NCI-H1092 treated with DMSO at 0.1 percent for 48 hours (cell line): ENCODE measurements at places on chromosomes 3 and 15.
A peak's percentile ranks its signal among the peaks of the same experiment; 100 is the strongest.

DNA sequence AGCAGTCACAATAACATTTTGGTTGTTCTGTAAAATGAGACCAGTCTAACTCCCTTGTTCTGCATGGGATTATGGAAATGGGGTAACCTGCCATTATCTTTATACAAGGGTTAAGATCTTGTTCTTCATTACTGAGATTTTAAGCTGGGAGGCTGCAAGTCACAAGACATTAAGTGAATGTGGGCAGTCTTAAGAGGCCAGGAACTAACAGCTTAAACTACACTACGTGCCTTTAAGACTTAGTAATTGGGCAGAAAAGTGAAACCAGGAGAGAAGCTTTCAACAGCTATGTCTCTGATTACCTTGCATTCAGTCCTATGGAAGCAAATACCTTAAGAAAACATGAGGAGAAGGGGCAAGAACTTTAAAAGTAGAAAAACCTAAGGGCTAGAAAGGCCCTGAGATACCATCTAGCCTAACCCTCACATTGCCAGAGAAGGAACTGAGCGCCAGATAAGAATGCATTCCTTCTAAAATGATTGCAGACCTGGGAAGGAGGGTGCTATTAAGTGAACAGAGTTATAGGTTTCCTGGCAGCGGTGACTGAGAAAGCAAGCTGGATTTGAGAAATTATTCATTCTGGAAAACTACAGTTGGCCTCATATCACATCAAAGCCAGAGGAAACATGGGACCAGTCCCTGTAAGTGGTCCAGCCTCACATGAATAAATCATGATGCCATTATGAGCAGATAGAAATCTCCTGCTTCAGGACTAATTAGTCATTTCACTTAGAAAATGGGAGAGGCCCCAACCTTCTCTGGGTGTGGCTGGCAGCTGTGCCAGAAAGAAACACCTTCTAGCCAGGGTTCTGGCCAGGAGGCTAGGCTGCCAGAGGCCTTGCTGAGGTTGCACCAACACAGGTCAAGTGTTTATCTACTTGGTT lies 32.9 kb downstream of the DAPK2 start:
- no peak for DNase-seq

DNA sequence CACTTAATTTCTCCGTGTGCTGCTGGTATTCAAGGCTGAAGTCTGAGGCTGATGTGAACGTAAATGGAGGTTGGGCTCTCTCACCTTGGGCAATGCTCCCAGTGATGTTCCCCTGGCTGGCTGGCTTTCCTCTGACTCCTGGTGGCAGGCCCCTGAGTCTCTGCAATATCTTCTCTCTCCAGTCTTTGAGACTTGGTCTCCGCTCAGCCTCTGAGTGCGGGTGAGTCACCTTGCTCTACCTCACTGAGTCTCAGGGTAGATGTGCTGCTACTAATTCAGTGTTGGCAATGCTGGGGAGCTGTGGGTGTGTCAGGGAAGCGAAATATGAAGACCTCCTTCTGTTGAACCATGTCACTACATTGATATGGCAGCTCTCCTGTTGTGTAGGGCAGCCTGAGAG lies 31.3 kb upstream of the TRIM59 start:
- no peak for DNase-seq

GRCh38 chr15:85009435-85009834 lies 27.8 kb downstream of the PDE8A start:
- no peak for DNase-seq

DNA sequence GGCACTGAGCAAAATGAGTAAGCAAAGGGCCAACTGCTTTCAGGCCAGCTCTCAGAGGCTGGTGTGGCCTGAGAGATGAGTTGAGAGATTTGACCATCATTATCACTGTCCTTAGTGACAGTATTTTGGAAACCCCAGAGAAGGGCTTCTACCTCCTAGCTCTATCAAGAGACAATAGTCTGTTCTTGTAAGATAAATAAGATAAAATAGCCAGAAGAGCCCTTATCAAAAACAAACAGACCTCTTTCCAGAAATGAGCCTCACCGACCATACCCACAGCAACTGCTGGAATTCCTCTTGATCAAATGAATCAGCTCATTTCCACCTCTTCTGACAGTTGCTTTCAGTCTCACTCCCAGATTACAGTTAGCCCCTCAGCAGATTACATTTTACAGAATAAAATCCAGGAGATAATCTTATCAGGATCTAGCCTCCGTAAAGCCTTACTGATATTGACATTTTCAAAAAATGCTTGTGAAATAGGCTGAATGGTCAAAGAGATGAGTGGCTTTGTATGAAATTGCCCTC lies 4.5 kb downstream of the HDC start:
- no peak for DNase-seq

DNA sequence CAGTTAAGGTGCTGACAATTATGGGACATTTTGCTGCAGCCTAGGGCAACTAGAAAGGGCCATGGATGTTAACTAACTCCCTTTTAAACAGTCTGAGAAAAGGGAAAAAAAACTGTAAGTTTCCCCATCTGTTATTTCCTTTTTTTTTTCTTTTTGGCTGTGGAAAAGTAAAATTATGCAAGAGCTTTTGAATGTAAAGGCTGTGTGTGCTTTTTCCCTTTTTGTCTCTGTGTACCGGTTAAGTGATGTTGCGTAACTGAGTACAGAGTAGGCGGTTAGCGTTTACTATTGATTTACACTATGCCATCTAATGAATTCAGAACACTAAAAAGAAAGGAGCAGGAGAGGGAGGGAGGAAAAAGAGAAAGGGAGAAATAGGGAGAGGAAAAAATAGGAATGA lies 403.6 kb downstream of the TIGIT start:
- no peak for DNase-seq

GRCh38 chr3:151558661-151559060 lies 97.8 kb upstream of the IGSF10 start:
- DNase-seq = no peak

DNA sequence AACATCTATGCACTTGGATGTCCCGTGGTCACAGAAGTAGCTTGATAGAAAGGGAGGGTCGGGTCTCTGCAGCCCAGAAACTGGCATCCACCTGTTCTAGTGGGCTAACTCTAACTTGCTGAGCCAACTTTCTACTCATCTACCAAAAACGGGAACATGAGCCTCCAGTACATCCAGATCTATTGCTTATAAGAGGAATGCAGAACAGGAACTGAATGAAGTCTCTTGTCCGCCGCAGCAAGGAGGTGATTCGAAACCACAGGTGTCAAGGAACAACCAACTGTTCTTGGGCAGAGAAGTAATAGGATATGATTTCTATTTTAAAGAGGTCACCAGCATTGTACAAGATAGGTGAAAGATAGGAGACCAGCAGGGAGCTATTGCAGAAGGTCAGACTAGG lies 17.9 kb downstream of the TERC start:
- no peak for DNase-seq

DNA sequence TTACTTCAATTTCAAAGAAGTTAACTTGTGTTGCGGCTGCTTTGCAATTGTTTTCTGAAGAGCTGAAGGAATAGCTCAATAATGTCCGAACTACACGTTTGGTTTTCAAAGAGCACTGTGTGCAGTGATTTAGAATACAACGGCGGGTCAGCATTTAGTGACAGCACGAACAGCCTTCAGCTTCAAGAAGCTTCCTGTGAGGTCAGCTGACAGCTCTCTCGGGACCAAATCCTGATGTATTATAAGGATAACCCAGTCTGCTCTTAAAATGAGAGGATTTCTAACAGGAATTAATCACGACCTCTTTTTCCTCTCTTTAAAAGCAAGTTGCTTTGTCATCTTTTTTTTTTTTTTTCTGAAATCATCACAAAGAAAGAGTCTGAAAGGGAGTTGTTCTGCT lies 97.9 kb upstream of the UNC13C start:
- DNase-seq = no peak

DNA sequence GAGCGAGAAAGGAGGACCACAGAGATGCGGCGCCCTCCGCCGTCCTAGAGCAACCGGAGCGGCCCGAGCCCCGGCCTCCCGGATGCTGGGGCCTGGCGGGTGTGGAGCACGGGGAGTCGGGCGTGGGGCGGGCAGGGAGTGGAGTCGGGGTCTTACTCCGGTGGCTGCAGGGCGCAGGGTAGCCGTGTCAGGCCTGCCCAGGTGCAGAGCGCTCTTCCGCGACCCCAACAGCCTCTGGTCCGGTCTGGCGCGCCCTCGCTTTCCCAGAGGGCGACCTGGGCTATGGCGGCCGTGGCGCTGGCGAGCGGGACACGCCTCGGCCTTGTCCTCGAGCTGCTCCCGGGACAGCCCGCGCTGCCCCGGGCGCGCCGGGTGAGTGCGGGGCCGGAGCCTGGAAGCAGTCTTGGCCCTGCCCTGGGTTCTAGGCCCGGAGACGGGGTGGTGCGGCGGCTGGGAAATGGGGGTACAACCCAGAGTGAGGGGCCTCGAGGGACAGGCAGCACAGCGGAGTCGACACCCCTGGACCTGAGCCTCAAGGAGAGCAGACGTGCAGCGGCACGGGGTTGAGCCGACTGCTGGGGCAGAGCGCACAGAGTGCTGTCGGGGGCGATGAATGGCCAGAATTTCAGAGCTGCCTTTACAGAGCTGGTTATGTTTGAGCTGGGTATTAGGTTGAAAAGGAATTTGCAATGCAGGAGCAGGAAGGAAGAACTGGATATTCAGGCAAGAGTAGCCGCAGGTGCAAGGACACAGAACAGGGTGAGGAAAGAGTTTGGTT lies at the start of gene ZNF662:
Gene ZNF662 (plus strand): TSS at position 73 of the 778 bp plus-strand sequence. CDS start 1,973 bp downstream, outside the sequence.
- peak; percentile 3 for DNase-seq

GRCh38 chr3:185057829-185058228 lies 95.0 kb downstream of the C3orf70 start:
- DNase-seq = no peak

- no peak for DNase-seq
Measured at GRCh38 chr15:39194106-39194830, 386.6 kb upstream of the THBS1 start.

DNA sequence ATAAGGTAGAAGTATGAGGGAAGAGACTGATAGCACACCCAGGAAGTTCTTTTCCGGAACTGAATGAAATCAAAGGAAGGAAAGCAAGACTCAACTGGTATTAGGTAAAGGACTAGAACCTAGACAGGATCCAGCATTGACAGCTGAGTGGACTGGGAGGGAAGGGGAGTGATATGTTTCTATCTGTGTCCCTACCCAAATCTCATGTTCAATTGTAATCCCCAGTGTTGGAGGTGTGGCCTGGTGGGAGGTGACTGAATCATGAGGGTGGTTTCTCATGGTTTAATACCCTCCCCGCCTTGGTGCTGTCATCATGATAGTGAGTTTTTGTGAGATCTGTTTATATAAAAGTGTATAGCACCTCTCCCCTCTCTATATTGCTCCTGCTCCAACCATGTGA lies 415.9 kb upstream of the KCNMB2 start:
- no peak for DNase-seq

DNA sequence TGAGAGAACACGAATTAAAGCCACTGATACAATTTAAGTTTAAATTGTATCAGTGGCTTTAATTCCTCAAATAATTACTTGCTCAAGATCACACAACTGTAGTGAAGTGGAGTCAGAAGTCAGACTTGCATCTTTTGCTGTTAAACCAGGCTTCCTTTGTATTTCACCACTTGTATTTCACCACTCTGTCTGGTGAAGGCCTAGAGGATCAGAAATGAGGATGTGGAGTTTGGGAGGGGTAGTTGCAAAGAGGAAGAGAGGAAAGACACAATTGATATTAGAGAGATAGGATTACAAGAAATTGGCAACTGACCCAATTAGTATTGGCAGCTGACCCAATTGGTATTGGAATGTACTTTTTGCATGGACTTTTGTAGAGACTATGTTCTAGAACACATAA lies 288.1 kb upstream of the GPR149 start:
- no peak for DNase-seq

DNA sequence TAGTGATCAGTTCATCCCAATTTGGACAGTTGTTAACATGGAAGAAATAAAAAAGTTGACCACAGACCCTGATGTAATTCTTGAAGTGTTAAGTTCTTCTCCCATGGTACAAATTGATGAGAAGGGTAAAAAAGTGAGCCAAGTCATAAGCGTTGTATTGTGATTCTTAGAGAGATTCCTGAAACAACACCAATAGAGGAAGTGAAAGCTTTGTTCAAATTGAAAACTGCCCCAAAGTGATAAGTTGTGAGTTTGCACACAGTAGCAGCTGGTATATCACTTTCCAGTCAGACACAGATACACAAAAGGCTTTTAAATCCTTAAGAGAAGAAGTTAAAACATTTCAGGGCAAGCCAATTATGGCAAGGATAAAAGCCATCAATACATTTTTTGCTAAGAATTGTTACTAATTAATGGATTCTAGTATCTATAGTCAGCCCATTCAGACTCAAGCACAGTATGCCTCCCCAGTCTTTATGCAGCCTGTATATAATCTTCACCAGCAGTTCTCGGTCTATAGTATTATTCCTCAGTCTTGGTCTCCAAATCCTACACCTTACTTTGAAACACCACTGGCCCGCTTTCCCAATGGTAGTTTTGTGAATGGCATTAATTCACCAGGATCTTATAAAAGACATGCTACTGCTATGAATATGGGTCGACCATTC lies 38.2 kb downstream of the CDIN1 start:
- no peak for DNase-seq

- DNase-seq = no peak
Measured at GRCh38 chr3:133294253-133294652, 105.6 kb upstream of the BFSP2 start.

DNA sequence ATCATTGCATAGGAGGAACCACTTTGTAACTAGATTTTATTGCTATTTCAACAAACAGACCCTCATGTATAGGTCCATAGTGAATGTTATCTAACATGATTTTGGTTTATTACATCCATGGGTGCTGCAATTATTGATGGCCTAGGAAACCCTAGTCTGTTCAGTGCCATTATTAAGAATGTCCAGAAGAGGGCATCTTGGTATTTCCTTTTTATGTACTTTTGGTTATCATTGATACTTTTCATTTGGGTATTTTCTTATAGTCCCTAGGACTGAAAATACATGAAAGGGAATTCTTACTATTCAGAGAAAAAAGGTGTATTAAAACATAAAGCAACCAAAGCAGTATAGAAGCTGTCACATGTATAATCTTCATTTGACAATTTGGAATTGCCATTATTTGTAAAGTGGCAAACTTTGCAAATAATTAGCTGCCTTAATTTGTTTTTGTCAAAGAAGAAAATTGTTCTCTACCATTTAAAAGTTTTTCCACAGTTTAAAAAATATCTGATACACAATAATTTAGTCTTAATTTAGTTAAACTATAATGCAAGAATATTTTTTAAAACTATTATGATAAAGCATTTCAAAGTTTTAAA lies 48.7 kb downstream of the CNOT10 start:
- DNase-seq = no peak

- DNase-seq = no peak
Measured at GRCh38 chr15:45093622-45094357, 20.2 kb downstream of the DUOX2 start.

DNA sequence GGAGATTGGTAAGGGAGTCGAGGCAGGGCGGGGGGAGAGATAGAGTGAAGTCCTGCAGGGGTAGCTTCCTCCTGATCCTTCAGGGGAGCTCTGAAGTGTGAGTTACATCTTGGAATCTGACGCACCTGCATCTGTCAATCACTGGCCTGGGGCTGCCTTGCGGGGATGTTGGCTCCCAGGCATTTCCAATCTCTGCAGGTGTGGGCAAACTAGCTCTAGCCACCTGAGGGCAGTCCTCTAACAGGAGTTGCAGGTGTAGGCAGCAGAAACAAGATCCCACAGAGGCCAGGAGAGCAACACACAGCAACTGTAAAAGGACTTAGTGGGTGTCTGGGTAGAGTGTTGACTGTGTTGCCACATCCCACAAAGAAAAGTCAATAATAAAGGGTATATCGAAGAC lies 63.6 kb downstream of the ZNF621 start:
- DNase-seq = peak; percentile 5

- no peak for DNase-seq
Measured at GRCh38 chr3:47440131-47440530, 35.6 kb downstream of the SCAP start.
